Stimulated activated memory B cell treated with anti-CD40 and anti-IgM and Interleukin-4, amounts not matched to agents 10 μg/mL and 1 μg/mL and 100 μg/mL, for 72 hours (primary cell): ENCODE measurements at places on chromosomes 2 and 18.

DNA sequence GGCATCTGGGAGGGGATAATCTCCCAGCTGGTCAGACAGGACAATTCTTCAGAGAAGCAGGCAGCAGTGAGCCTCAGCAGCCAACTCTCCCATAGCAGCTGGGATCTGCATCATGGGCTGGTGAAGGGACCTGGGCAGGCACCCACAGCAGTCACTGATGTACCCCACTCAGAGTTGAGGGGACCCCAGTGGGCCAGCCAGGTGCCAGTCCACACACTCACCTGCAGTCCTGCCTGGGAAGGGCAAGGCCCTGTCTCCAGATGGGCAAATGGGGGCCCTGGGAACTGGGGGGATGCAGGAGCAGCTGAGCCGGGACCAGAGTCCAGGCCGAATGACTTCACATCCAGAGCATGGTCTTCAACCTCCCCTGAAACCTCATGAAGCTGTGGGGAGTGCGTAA is 170.4 kb downstream of the ZFP36L2 start:
- ATAC-seq: no peak

GRCh38 chr2:127568128-127568527 is 32.6 kb downstream of the MYO7B start:
- no peak for ATAC-seq

DNA sequence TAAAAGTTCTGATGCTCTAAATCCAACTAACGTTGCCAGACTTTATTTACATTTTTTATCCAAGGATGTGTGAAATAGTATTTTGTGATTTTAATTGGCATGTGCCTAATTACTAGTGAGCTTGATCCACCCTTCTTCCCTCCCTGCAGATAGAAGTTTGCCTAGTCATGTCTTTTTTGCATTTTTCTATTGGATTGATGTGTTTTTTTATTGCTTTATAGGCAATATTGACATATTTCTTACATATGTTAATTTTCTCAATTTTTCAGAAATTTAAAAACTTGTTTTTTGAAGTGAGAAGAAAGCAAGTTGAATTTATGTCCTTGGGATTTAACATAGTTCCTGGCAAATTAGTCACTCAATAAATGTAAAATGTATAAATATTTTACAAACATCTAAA is 56.4 kb downstream of the EML4 start:
- ATAC-seq: no peak

DNA sequence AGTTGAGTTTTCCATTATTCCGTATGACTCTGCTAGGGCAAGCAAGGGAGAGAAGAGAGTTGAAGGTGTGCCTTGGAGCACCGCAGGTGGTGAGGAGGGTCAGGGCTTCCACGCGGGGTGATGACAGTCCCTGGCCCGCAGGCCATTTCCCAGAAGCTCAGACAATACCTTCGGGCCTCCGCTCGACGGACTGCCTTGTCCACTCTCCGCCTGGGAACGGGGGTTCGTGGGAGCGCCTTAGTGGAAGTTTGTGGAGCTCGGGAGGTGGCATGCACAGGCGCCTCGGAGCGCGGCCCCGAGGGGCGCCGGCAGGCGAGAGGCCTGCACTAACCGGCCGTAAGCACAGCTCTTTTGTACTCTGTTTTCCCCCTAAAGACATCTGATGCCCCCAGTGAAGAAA is 69.8 kb downstream of the ARHGEF33 start:
- ATAC-seq: no peak

- ATAC-seq: no peak
Observed at GRCh38 chr2:190250421-190250820, 69.2 kb downstream of the HIBCH start.

GRCh38 chr18:470661-471501 is 29.6 kb downstream of the COLEC12 start:
- no peak for ATAC-seq

GRCh38 chr2:95354925-95355324 is 47.6 kb upstream of the FAHD2A start:
- no peak for ATAC-seq

DNA sequence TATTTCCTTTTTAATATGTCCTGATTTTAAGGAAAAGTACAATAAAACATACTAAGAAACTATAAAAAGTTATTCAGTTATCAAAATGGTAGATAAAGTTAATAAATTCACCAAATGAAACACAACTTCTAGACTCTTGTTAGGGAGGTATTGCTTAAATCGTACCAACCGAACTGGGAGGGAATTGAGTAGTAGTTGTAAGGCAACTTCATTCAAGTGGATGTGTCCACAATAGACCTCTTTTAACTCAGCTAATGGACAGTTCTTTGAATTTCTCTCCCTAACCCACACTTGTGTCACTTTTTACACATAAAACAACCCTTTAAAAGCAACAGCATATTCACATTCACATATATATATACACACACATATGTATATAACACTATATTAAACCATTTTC is 49.1 kb upstream of the CALCRL start:
- no peak for ATAC-seq
